Jurkat, Clone E6-1 (cell line): ENCODE measurements at places on chromosomes 7 and 10.

GRCh38 chr10:50582046-50582445 is 41.7 kb downstream of the SGMS1 start:
- DNase-seq: no peak

DNA sequence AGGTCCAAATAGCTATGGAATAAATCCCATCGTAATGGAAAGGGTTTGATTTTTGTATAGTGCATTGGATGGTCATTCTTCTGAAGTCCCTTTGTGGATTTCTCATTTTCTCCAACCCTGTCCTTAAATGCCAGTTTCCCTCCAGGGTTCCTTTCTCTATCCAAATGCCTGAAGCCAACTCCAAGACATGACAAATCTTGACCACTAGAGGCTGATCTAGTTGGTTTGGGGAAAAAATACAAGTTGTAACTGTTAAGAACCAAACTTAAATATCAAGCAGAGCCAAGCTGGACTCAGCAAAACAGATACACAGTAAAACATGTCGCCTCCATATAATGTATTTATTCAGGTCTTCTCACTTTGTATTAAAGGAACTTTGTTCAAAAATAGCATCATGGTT is 28.7 kb downstream of the FRMD4A start:
- no peak for DNase-seq

DNA sequence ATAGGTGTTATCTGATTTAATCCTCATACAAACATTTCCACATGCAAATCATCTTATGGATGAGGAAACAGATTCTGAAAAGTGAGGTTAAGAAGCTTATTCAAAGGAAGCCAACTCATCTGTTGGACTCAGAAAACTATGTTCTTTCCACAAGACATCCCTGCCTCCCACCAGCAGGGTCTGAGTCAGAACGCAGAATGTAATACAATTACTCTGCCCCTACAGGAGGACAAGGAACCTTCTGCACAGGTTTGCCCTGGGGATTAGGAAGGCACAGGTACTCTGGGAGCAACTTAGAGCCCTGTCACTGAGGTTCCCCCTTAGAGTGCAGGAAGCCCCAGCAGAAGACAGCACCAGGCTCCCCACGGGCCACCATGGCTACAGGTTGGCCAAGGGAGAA is 255.7 kb downstream of the TNS3 start:
- no peak for DNase-seq

DNA sequence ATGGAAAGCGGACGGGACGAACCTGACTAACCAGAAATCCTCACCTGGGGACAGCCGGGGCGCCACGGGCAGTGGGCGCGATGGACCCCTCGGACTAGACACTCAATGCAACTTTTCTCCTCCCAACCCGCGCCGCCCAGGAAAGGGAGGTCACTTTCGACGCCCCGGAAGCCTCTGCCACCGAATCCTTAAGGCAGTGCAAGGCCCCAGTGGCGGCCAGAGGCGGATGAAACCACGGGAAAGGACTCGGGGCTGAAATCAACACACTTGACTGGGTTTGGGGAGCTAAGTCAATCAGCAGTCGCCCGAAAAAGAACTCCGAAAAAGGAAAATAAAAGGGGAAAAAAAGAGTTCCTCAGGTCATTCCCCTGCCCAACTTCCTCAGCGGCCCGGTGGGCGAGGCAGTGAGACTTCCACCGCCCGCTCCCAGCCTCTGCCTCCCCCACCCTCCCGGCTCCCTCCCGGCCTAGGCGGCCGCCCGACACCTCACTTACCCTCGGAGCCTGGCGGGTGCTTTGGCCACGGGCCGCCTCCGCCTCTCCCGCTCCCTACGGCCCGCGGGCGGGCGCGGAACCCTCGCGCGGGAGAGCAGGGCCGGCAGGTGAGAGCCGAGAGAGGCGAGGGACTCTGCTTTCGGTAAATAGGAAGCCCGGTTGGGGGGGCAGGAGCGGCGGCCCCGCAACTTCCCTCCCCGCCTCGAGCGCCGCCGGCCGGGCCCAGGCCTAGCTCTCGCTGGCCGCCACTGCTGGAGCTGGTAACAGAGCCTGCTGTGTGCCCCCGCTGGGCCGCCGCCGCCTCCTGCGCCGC is 518 bp downstream of the WAPL start:
- no peak for DNase-seq

DNA sequence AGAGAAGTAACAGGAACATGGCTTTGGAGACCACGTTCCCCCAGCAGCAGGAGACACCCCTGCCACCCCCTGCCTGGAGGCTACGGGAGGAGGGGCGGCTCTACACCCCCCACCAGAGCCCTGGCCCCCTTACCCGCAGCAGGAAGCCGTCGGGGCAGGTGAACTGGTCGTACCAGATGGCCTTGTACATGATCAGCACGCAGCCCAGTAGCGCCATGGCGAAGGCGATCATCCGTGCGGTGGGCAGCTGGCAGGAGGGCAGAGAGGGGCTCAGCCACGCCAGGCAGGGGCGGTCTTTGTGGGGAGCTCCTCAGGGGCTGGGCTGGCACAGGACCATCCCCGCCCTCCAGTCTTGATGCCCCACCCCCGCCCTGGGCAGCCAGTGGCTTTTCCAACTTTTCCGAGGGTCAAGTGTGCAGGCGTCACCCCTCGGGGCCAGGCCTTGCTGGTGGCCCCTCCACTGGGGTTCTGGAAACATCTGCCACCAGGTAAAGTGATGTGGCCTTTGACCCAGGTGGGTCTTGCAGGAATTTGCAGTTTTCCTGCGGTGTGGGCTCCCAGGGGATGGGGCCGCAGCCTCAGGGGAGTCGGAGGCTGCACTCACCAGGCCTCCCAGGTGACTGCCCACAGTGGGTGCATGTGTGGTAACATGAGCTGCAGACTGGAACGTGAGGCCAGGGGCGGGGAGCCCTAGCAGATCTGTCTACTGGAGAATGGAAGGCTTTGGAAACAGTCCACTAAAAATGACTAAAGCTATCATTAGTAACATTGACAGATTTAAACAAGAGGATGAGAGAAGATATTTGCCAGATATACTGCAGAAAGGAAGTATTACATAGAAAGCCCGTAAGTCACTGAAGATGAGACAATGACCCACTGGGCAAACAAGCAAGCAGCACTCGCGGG is 9.7 kb downstream of the CALY start:
- DNase-seq: no peak

DNA sequence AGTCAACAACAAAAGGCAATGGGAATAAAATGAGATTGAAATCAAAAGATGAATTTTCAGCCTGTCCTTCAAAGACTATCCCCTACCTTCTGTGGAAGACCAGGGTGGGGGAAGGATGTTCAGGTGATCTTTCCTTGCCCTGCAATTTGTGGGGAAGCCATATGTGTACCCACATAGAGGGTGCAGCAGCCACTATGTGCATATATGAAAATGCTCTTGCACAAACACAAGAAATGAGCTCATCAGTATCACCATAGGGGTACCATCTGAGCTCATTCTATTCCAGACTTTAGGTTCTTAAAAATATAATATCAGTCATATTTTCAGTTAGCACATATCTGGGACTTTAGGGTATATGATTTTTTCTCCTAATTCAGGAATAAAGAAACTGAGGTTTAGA is 17.7 kb downstream of the GIMAP5 start:
- DNase-seq: no peak

GRCh38 chr7:20279979-20280378 is 50.7 kb upstream of the ITGB8 start:
- DNase-seq: no peak

- DNase-seq: peak; percentile 4
Observed at GRCh38 chr7:119943942-119944600, 328.9 kb upstream of the KCND2 start.

GRCh38 chr10:84244651-84245270 is at the start of gene RGR:
TSS of gene RGR (plus strand) at chr10:84245053. CDS start at chr10:84245091, 38 bp downstream.
- DNase-seq: no peak

DNA sequence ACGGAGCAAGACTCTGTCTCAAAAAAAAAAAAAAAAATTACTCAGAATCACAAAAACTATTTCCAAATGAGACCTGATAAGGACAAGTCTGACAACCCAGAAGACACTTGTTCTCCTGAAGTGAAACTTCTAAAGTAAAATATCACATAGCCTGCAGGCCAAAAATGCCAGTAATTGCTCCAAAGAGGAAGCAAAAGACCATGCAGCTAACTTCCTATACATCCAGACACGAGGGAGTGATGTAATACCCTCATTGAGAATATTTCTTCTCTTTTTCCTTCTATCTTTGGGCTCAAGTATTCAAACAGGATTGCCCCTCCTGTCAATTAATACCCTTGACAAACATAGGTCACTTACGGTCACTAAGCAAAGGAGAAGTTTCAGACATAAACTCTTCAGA is 31.2 kb downstream of the ARMH3 start:
- no peak for DNase-seq

GRCh38 chr7:6571160-6571779 is 6.0 kb upstream of the ZDHHC4 start:
- no peak for DNase-seq

DNA sequence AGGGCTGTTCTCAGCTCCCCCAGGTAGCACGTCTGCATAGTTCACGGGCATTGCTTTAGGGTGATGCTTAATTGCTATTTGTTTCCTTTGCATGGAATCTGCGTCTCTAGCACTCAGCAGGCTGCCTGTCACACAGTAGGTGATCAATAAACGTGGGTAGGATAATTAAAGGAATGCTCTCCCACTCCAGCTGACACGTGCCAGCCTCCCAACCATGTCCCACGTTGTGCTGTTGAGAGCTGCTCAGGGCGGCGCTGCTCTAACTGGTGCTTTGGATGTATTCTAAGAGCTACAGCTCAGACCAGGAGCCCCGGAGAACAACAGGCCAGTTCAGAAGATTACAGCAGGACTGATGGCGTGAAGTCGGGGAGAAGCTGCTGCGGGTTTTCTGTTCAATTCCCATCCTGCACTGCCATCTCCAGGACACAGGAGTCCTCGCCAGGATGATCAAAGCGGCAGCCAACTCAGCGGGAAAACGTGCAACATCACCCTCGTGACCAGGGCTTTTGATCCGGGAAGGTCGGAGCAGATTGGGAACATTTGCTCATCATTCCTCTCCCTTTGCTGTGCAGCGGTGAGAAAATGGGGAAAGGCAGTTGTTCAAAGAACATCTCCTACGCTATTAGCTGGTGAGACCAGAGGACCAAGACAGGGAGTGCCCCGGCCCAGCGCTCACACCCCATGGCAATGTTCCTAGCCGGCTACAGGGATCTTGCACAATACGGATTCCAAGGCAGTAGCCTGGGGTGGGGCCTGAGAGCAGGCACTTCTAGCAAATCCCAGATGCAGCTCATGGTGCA is 50.5 kb upstream of the FOXK1 start:
- DNase-seq: no peak

DNA sequence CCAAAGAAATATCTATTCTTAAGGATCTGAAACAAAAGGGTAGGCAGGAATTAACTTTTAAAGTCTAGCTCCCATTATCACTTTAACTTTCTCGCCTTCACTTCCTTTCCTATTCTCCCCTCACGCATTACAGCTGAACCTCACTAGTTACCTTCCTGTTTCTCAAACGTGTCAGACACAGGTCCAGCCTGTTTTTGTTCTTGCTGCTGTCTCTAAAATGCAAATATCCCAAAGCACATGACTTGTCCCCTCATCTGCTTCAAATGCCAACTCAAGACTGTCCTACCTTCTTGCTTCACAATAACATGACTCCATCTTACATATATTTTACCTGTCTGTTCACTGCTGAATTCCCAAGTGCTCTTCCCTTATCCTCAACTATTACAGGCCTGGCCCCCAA is 17.6 kb downstream of the ZDHHC6 start:
- no peak for DNase-seq

DNA sequence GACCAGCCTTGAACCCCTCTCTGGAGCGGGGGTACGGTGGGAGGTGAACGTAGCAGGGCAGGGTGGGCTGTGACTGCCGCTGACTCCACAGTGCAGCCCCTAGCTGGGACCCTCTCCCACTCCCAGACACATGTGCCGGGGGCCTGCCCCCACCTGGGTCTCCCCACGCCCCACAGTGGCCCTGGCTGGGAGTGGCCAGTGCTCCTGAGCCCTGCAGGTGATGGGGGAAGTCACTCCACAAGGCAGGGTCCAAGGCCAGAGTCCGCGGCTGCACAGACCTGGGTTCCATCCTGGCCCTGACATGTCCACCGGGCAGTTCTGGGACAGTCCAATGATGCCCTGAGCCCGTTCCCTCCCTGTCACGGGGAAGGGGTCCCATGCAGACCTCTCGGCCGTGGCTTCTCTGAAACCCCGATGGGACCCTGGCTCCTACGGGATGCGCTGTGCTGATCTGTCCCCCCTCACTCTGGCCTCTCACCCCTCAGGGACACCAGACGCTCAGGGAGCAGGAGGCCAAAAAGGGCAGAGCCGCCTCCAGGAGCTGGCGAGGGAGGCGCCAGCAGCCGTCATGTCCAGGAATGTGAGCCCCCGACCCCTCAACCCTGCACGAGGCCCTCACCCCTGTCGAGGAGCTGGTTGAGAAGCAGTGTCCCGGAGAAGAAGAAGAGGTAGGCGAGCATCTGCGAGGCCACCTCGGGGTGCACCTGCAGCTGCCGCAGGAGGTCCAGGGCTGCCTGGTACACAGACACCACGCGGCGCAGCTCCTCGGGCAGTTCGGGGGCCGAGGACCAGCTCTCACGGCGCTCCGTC is 40.4 kb downstream of the AP5Z1 start:
- DNase-seq: no peak

DNA sequence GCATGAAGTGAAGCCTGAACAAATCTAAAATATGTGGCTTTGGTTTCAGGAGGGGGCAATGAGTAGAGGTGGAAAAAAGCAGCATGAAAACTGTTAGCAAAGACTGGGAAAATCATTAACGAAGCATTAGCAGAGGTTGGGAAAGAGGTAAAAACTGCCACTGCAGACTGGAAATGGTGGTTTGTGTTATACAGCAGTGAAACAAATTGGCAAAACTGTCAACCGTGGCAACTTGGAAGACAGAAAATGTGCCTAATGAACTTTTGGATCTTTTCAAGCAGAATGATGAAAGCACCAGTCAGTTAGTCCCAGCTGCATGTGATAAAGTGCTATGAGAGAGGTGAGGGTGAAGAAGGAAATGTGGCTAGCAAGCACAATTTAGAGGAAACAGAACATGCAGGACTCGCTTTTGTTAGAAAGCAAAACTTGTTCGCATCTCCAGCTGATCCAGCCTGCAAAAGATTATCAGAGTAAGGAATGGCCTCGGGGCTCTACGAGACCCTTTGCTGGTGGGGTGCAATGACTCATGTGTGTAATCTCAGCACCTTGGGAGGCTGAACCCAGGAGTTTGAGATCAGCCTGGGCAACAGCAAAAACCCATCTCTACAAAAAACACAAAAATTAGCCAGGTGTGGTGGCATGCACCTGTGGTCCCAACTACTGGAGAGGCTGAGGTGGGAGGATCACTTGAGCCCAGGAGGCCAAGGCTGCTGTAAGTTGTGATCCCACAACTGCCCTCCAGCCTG is 45.7 kb downstream of the SKIDA1 start:
- DNase-seq: no peak

- DNase-seq: no peak
Observed at GRCh38 chr10:46557319-46558121, 1.1 kb upstream of the GPRIN2 start.

DNA sequence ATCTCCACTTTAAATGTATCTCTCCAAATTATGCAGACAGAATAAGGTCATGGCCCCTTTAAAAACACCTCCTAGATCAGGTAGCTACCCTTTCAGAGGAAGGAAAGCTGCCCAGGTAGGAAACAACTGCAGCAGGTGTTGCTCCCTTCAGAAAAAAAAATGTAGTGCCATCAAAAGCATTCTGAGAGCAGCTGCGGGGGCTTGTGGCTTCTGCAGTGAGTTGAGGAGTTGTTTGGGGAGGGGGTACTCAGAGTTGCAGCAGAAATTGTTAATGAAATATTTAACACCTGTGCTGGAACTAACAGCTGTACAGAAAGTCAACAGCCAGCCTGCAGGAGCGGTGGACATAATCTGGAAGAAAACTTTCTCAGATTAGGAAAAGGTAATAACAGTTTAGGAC is 24.0 kb downstream of the CDHR3 start:
- no peak for DNase-seq

- no peak for DNase-seq
Observed at GRCh38 chr10:58839771-58840170, 327.1 kb downstream of the BICC1 start.

- DNase-seq: no peak
Observed at GRCh38 chr7:2279896-2280295, 34.3 kb downstream of the SNX8 start.
